ENCODE measurements at places on chromosomes 1 and 21. TPM values are rescaled to one million over a fixed set of nuclear protein-coding genes. Genes with fewer than 3 reads are reported as not detected.

Gene ATXN7L2
- 7.4 TPM for total RNA-seq

Gene S100A3
- total RNA-seq: 0.29 TPM

Gene ASCL5
- total RNA-seq: not detected

Gene LRRC3
- 0.31 TPM for total RNA-seq

Gene FCRL1
- 0.85 TPM for total RNA-seq

- DNase-seq: peak; percentile 25
Observed at GRCh38 chr21:33299181-33299752, 25.5 kb upstream of the IFNAR1 start.

- no peak for DNase-seq
Observed at GRCh38 chr1:115677565-115677964, 35.8 kb downstream of the VANGL1 start.

- DNase-seq: no peak
Observed at GRCh38 chr1:155261493-155261851, 688 bp downstream of the SCAMP3 start.

- DNase-seq: no peak
Observed at GRCh38 chr1:65319141-65319540, 9.8 kb downstream of the DNAJC6 start.

- peak; percentile 49 for DNase-seq
Observed at GRCh38 chr1:145979746-145980456, 15.4 kb downstream of the POLR3GL start.

DNA sequence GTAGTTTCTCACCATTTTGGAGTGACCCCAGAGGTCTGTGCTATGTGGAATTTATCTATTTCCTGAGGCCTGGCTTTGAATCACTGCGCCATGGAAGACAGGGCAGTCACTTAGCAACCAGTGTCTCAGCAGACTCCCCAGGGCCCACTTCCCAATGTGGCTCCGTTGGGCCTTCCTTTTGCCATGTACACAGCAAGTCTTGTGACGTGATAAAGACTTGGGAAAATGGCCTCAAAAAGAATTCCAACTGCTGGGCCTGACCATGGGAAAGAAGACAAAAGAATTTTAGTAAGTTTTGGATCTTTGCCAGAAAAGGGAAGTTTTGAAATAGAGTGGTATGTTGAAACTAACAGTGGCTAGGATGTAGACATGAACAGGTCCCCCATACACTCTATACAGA lies 36.2 kb downstream of the TLR5 start:
- DNase-seq: no peak

GRCh38 chr1:41414296-41414695 lies 53.1 kb downstream of the FOXO6 start:
- DNase-seq: no peak

GRCh38 chr21:42598159-42598735 lies 55.2 kb upstream of the PDE9A start:
- no peak for DNase-seq

GRCh38 chr21:28916150-28916893 lies 76.4 kb downstream of the LTN1 start:
- no peak for DNase-seq

DNA sequence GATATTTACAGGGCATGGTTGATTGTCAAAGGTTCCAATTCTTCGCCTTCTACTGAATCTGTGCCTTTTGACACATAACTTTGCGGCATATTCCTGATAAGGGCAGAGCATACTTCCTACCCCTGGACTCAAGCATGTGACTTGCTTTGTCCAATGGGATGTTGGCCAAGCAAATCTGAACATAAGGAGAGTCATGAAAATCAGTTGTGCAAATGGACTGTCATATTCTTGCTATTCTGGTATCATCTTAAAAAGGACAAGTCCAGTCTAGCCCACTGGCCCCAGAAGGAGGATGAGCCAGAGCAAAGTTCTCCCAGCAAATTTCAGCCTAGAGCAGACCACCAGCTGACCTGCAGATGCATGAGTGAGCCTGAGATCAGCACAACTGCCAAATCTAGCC lies 41.0 kb upstream of the MUTYH start:
- no peak for DNase-seq

DNA sequence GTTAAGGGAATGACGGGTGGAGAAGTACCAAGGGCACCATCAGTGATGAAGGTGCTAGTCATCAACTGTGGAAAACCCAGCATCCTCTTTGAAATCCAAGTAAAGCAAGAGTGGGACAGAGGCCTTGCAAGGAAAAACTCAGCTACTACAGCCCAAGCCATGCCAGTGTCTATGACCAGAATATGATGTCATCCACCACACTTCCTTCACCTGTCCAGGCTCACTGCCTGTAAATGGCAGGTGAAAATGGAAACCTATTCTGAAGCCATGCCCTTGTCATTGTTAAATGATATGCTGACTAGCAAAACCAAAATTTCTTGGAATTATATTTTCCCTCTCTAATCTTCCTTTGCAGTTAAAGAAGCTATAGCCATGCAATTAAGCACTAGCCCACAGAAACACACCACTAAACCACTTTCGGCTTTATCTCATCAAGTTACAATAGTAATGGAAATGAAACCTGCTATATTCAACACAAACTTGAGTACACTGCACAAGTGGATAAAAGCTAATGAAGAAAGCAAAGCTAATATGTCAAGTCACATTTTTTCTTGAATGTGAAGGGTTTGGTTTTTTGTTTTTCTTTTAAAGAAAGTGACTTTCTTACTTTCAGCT lies 96.3 kb upstream of the RALGPS2 start:
- DNase-seq: no peak

- no peak for DNase-seq
Observed at GRCh38 chr1:41517062-41517438, 32.6 kb upstream of the EDN2 start.

DNA sequence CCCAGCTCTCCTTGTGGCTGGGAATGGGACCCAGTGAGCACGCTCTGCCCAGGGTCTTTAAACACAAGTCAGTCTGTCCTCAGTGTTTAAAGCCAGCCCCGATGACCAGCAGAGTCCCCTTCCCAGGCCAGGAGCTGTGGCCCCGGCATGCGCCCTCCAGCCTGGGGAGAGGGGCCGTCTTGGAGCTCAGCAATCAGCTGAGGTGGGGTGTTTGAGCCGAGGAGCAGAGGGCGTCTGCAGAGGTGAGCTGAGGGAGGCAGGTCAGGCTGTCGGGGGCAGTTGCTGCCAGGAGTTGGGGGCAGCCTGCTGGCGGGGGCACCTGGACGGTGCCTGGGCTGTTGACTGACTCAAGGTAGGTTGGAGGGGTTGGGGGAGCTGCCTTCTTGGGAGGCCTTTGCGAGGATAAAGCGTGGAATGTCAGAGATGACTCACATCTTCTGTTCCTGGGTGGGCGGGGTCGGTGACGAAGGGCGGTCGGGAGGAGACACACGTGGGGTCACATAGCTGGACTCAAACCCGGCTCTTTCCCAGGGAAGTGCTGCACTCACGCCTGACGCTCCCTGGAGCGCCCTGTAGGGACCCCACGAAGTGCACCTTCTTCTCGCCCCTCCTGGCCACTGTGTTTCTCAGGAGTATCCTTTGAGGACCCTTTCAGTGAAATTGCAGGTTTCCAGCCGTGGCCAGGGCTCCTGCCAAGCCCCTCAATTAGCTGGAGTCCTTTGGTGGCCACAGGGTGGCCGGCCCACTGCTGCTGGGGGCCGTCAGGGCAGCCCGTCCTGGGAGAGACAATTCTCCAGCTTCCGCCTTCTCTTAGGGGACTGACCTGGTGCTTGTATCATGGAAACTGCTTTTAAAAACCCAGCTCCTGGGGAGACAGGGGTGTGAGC lies 86.2 kb downstream of the SIK1 start:
- no peak for DNase-seq

GRCh38 chr1:7438396-7438785 lies 332.7 kb upstream of the VAMP3 start:
- DNase-seq: no peak

DNA sequence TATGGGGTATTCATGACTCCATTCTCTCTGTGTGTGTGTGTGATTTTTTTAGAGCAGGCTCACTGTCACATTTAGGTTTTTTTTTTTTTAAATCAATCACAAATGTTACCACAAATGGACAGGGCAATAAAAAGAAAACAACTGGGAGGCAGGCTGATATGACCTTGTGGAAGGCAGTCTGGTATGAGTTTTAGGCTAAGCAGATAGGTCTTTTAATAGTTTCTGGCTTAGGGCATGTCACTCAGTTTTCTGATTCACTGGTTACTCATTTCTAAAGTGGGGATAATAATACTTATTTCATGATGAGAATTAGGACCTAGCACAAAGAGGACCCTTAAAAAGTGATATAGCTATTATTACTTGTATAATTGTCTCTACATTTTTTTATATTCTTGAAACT lies 278.9 kb downstream of the RYR2 start:
- DNase-seq: no peak

- no peak for DNase-seq
Observed at GRCh38 chr1:106439475-106439874, 617.0 kb upstream of the PRMT6 start.

DNA sequence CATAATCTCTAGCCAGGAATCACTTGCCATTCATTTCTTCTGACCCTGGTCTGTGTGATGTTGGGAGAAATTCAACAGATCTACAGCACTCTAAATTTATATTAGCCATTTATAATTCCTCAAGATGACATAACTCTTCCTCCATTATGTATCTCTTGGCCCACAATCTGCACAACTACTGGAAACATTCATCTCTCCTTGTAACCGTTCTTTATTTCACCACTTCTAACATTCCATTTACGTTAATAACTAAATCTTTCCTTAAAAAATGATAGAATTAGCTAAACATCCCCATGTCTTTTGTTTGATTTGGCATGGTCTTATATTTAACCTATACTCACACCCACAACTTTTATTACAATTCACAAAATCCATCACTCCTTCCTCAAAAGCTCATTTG lies 166.0 kb downstream of the COL11A1 start:
- no peak for DNase-seq

- no peak for DNase-seq
Observed at GRCh38 chr1:89863165-89863830, 42.5 kb downstream of the LRRC8D start.

Measured in GM12878 (cell line).